NCI-H446 treated with DMSO at 0.1 percent for 48 hours (cell line): ENCODE measurements at places on chromosomes 1 and 21.

DNA sequence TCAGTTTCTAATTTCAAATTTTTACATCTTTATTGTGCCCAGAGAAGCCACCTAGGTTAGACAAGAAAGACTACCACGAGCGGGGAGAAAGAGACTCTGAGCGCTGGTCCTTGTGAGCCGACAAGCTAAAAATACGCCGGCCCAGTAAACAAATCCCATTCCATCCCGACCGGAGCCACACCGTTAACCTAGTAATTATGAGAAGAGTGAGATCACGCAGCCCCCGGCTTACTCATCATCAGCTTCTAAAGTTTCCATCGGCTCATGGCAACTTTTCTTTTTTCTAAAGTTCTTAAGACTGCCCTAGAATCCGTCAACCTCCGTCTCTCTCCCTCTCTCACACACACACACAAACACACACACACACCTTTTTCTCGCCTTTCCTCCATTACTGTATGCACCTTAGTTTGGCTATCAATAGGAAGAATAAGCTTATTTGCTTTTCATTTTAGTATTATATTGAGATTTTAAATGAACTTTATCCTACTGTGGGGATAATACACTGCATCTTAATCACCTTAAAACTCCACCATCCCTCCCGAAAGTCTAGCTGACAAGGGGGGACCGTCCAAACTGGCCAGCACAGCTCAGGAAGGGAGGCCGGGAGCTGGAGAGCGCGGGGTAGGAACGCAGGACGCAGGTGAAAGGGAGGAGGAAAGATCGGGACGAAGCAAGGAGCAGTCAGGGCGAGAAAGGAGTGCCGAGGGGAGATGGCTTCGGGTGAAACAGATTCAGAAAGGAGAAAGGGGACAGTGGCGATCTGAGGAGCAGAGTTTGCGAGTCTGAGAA, 728 bp downstream of the OTUD7B start:
- DNase-seq, result no peak

- no peak for DNase-seq
Measured at GRCh38 chr1:91066538-91066937, 44.7 kb upstream of the ZNF644 start.

GRCh38 chr21:27636656-27637055, 669.8 kb upstream of the ADAMTS5 start:
- no peak for DNase-seq

DNA sequence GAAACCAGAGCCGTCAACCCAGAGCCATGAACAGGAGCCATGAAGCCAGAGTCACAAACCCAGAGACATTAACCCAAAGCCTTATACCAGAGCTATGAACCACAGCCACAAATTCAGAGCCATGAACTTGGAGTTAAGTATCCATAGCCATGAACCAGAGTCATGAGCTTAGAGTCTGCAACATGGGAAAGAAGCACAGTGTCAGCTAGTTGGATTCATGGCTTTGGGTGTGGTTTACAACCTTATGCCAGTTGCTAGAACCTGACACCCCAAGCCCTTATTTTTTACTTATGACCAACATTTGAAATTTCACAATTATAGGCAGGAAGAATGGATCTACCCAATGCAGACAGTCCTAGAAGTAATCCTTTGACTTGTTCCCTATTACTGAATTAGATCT, 128.9 kb upstream of the FAM78B start:
- no peak for DNase-seq

DNA sequence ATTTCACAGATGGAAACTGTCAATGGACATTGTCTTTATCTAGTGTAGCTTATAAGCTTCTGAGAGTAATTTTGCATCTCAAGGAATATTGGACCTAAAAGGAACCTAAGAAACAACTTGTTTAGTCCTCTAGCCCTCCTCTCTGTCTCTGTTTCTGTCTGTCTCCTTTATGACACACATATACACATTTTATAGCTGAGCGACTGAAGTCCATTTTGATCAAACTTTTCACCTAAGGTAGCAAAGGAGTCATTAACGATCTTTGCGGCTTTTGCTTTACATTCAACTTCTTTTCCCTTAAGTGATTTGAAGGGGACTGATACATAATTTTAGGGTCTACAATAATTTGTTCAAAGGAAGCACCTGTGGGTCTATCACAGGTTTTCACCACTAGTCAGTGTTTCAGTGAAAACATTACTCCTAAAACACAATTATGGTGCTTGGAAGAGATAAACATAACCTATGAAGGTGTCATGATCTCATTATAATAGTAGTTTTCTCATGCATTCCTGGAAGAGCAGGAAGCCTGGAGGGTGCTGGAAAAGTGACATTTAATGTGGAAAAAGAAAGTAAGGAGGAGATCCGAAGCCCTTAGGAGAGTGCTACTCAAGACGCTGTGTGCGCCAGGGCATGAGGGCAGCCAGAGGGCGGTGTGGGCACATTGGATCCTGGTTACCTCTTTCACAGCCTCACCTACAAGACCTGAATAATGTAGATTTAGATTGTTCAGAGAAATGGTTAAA, 248.6 kb downstream of the DNM3 start:
- DNase-seq, result no peak

- DNase-seq, result no peak
Measured at GRCh38 chr21:38178653-38179470, 77.9 kb upstream of the KCNJ15 start.

- DNase-seq, result no peak
Measured at GRCh38 chr1:201304126-201304525, 20.8 kb downstream of the PKP1 start.

- peak; percentile 92 for DNase-seq
Measured at GRCh38 chr1:95407131-95407885, 173.3 kb downstream of the RWDD3 start.

- peak; percentile 45 for DNase-seq
Measured at GRCh38 chr1:74504125-74504932, 8.1 kb downstream of the LRRC53 start.

DNA sequence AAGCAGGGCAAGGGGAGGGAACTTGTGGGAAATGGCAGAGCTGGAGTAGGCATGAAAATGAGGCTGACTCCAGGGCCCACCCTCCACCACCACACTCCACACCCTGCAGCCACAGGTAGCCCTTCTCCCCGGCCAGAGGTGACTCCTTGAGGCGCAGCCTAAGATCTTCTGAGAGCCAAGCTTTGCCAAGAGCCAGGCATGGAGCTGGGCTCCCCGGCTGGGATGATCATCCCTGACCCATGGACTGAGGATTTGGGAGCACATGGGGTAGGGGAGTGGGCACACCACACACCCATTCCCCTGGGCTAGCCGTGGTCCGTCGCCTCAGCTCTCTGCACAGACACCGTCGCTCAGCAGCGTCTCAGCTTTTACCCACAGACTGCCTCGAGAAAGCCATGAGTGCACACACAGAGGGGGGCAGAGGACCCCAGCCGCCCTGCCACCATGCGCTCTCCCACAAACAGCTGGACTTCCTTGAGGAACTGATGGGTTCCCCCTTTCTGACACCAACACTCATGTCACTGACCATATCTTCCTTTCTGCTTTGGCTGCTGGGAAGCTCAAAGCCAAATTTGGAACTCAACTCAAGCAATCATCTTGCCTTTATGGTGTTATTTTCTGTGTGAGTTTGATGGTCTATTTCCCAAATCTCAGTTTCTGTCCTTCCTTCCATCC, 123.6 kb upstream of the RUNX3 start:
- DNase-seq, result no peak

GRCh38 chr1:169708647-169709046, 2.8 kb downstream of the SELL start:
- no peak for DNase-seq

- no peak for DNase-seq
Measured at GRCh38 chr1:109762039-109762585, 1.6 kb downstream of the EPS8L3 start.

DNA sequence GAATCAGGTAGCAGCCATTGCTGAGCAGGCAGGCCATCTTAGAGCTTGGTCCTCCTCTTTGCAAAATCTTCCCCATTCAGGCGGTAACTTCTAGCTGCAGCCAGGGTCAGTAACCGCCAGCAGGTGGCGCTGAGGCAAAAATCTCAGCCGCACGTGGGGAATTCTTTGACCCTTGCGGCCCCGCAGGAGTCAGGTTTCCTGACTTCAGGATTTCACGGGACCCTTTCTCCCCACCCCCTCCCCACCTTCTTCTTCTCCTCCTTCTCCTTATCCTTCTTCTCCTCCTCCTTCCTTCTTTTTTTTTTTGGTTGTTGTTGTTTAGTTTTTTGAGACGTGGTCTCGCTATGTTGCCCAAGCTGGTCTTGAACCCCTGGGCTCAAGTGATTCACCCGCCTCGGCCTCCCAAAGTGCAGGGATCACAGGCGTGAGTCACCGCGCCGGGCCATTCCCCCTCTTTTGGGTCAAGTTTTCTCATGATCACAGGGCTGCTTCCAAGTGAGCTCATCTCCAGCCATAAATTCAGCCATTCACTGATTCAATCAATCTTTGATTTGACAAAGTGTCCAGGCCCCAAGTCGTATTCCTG, 33.4 kb upstream of the TENT5B start:
- peak; percentile 19 for DNase-seq

GRCh38 chr1:99728494-99729235, 37.8 kb downstream of the FRRS1 start:
- peak; percentile 7 for DNase-seq

DNA sequence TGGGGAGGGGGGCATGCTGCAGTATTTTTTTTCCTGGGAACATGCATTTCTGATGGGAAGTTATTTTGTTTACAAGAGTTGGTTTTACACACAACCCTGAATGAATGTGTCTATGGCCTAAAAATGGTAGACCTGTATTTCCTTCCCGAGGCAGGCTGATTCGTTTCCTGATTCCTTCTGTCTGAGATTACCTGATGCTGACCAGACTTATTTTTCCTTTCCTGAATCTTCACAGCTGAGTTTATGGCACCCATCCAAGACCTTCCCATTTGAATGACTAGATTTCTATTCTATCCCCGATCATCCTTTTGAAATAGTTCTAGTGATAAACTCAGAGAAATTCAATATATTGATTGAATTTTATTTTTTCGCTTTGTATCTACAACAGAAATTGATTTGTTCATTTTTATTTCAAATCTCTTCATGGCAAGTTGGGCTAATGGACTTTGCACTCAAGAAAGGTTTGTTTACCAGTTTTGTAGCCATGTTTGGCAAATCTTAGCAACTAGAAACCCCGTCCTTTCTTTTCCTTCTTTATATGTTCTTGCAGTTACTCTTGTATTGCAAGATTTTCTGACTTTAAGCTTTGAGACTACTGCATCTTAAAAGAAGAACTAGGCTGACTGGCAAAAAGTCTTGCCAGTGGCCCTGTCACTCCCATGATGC, 15.9 kb upstream of the PLEKHM2 start:
- DNase-seq, result no peak

DNA sequence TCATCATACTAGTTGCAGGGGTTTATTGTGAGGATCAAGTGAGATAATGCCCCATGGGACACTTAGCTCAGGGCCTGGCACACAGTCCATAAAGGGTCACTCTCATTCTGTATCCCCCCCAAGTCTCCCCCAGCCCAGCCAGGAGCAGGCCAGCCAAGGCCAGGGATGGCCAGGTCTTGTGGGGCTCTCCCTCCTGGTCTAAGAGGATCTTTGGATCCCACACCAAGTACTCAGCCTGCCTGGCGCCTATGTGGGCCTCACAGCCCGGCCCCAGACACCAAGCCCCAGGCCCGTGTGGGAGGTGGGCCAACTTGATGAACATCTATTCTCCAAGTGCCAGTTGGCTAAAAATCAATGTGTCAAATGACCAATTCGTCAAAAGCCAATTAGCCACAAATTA, 117.8 kb downstream of the GLIS1 start:
- DNase-seq, result peak; percentile 97

- no peak for DNase-seq
Measured at GRCh38 chr1:66624412-66625060, 90.6 kb downstream of the SGIP1 start.

- no peak for DNase-seq
Measured at GRCh38 chr1:47941609-47942239, 55.5 kb downstream of the TRABD2B start.

GRCh38 chr1:224767031-224767430, 150.9 kb downstream of the CNIH3 start:
- DNase-seq, result no peak

- no peak for DNase-seq
Measured at GRCh38 chr1:37410105-37410504, 64.3 kb upstream of the ZC3H12A start.

DNA sequence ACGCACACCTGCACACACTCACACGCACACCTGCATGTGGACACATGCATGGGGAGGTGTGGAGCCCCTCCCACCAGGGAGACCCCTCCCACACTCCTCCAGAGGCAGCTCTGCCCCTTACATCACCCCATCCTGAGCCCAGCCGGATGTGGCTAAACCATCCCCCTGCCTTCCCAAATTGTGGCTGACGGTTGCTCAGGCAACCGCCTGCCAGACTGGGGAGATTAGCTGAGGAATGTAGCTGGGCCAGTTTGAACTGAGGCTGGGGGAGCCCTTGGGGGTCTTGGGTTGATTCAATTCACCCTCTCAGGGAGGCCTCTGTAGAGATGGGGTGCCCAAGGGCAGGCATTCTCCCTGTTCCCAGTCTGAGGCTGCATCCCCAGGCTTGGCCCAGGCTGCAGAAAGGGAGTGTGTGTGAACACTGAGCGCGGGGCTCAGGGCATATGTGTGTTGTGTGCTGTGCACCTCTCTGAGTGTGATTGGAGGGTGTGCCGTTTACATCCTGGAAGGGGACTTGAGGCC, 12.9 kb downstream of the PTPRU start:
- no peak for DNase-seq

GRCh38 chr1:41416552-41417334, 55.5 kb downstream of the FOXO6 start:
- peak; percentile 56 for DNase-seq

DNA sequence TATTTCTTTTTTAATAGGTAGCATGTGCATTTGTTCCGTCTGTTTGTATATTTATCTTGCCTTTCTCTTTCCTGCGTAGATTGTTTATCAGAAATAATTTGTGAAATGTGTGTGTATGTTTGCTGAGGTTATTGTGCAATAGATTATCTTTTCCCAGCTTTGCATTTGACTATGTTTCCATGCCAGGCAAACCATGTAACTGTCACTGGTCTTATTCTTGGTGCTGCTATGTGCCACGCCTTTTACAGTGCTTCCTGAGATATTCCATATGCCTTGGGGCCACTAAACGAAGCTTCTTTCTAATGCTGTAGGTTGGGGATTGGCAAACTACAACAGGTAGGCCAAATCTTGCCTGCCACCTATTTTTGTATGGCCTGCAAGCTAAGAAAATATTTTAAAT, 598.8 kb downstream of the PLPP3 start:
- DNase-seq, result no peak
